ENCODE measurements at places on chromosomes 11 and 22.

DNA sequence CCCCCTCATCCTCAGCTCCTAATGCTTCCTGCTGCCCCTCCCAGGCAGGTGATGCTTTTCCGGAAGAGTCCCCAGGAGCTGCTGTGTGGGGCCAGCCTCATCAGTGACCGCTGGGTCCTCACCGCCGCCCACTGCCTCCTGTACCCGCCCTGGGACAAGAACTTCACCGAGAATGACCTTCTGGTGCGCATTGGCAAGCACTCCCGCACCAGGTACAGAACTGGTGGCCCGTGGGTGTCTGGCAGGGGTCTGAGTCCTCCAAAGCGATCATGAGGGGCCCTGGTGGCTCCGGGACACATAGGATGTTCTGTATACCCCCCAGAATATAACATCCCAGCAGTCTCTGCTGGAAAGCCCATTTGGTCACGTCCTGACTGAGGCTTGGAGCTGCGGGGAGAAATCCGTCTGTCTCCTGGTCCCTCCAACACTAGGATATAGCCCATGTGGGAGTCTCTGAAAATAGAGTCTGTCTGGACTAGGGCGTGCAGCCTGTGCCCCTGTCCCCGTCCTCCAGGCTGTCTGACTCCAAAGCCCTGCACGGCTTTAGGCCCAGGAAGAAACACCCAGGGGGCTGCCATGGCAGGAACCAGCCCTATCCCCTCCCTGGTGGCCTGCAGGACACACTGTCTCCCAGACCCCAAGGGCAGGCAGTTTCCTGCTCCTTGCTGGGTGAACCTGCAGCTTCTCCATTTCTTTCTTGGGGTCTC is 9.1 kb downstream of the F2 start:
- DNase-seq = no peak

DNA sequence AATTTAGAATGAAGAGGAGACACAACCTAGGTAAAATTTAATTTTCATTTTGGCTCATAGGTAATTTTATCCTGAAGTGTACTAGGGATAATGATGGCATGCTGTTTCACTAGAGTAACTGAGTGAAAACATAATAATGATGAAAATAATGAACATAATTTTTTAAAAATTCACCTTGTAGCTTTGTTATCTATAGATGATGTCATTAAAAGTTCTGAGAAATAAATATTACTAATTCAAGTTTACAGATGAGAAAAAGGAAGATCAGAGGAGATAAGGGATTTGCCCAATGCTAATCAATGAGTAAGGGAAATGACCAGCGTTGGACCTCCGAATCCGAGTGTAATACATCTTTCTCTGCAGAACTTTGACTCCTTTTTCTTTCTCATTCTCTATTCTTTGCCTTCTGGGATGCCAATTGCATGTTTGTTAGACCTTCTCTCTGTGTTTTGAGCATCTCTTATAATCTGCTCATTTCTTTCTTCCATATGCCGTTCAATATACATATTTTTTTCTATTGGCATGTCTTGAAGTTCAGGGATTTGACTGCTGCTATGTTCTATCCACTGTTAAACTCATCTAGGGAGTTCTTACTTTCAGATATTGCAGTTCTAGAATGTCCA is 186.5 kb downstream of the SNX19 start:
- DNase-seq = no peak

GRCh38 chr11:128738942-128739341 is 45.1 kb downstream of the FLI1 start:
- no peak for DNase-seq

- no peak for DNase-seq
These were observed 328.1 kb downstream of the BRD1 start for GRCh38 chr22:49499433-49500075.

GRCh38 chr11:66324664-66325063 is 7.8 kb upstream of the CD248 start:
- no peak for DNase-seq

GRCh38 chr22:31585161-31585859 is 76.7 kb downstream of the PISD start:
- no peak for DNase-seq

- peak; percentile 34 for DNase-seq
These were observed 11.0 kb downstream of the MPZL3 start for GRCh38 chr11:118240999-118241763.

- DNase-seq = no peak
These were observed 637.0 kb downstream of the OPCML start for GRCh38 chr11:132895340-132895739.

Measured in T-helper 17 cell (primary cell).